ENCODE measurements at places on chromosomes 12 and 14. TPM values are rescaled to one million over a fixed set of nuclear protein-coding genes. Genes with fewer than 3 reads are reported as not detected.

DNA sequence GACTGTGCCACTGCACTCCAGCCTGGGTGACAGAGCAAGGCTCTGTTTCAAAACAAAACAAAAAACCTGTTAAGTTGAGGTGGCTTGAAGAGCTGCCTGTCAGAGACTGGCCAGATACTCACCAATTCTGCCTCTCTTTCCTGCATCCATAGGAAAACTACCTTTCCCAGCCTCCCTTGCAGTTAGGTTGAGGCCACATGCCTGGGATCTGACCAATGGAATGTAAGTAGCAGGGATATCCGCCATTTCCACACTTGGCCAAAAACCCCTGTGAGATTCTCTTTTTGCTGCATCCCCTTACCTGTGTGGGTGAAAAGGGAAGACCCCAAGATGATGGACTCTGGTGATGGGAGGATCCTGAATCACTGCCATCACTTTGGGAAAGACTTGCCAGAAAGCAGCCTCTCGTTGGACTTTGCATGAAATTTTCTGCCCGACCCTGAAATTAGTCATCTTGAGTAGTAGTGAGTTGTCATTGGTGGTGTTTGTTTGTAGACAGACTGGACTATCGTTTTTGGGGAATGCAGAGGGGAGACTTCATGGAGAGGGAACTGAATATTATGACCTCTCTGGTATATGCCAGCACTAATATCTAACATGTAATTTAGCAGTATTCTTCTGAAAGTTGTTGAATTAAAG, 14.0 kb downstream of the GPR68 start:
- peak overlapping the region; percentile 99 for H3K27ac ChIP-seq
- H3K4me3 ChIP-seq = peak overlapping the region; percentile 68
- no peaks in the 10 kb centered on the region for H3K27me3 ChIP-seq
- DNase-seq = peak; percentile 31
- H3K4me1 ChIP-seq = peaks cover 74% of the 10 kb centered on the region

DNA sequence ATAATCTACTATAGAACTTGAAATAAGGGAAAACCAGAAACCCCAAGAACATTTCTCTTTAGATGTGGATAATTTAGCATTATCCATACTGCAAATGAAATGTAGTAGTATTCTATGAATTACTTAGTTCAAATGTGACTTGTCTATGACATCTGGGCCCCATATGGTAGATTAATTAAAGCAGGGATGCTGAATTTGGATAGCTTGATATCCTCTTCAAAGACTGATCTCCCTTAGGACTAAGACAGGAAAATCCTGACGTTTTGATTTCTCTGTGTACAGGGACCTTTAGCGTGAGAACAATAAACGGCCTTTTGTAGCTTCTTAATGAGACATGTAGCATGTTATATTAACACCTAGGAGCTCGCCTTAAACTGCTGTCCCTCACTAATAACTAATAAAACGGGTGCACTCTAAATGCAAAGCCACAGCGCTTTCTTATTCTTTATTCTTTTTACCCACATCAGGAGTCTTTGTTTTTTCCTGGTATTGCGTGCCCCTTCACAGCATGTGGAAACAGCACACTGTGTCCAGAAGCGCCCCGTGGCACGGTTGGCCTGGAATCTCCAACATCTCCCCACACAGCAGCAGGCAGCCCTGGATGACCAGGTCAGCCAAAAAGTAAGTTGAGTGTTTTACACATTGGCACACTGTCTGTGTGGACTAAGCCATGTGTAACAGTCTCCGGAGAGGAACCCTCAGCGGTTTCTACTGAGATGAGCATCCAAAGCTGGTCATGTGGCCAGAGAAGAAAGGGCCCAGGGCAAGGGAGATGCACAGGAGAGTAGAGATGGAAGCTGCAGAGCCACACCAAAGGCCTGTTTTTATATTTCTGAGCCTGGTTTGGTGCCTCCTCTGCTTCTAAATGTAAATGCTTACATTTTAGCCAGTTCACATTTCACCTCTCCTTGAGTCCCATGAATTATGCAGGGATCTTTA, 93.1 kb downstream of the SRGAP1 start:
- H3K27ac ChIP-seq = no peak overlapping the region
- H3K4me1 ChIP-seq = no peaks in the 10 kb centered on the region
- no peaks in the 10 kb centered on the region for H3K36me3 ChIP-seq
- DNase-seq = no peak
- peaks cover 2% of the 10 kb centered on the region for H3K27me3 ChIP-seq

GRCh38 chr14:62706217-62706616, 339.0 kb downstream of the KCNH5 start:
- no peak overlapping the region for H3K27ac ChIP-seq
- H3K4me3 ChIP-seq = no peak overlapping the region
- no peaks in the 10 kb centered on the region for H3K27me3 ChIP-seq

Gene UBE2N
- 192 TPM for total RNA-seq

Gene SLC11A2
- total RNA-seq = 23.9 TPM

- H3K27me3 ChIP-seq = no peaks in the 10 kb centered on the region
- no peaks in the 10 kb centered on the region for H3K36me3 ChIP-seq
- H3K4me3 ChIP-seq = no peak overlapping the region
- peaks cover 4% of the 10 kb centered on the region for H3K4me1 ChIP-seq
- DNase-seq = no peak
- H3K27ac ChIP-seq = no peak overlapping the region
Observed at GRCh38 chr12:32125455-32126084, 18.9 kb downstream of the BICD1 start.

DNA sequence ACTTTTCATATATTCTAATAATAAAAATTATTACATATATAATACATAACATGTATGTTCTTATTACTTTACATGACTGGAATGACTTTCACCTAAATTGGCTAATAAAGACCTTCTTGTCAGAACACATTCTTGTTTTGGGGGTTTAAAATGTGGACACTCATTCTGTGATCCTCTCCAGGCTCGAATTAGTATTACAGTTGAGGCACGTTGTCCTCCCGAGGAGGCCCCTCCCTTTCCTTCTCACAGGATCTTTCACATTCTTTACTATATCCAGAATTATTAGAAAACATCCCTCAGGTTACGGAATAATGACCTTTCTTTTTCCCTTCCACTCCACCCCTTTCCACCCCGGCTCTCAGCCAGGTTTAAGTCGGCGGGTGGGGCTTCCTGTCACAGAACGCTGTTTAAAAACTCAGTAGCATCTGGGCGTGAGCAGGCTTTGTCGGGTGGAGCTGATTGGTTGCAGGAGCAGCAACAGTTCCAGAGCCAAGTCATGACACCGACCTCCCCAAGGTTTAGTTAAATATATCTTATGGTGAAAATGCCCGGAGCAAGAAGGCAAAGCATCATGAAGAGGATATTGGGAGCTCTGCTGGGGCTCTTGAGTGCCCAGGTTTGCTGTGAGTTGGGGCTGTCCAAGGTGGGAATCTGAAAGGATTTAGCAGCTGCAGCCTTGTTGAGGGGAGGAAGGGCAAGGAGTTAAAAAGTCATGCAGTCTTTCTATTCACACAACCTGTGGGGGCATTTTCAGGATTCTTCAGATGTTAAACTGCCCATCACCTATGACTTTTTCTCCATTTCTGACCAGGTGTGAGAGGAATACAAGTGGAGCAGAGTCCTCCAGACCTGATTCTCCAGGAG, 396.7 kb upstream of the OR4E1 start:
- H3K27me3 ChIP-seq = no peaks in the 10 kb centered on the region
- H3K4me3 ChIP-seq = peak overlapping the region; percentile 87
- H3K27ac ChIP-seq = peak overlapping the region; percentile 94
- DNase-seq = peak; percentile 74
- peaks cover 38% of the 10 kb centered on the region for H3K4me1 ChIP-seq
- no peaks in the 10 kb centered on the region for H3K36me3 ChIP-seq

DNA sequence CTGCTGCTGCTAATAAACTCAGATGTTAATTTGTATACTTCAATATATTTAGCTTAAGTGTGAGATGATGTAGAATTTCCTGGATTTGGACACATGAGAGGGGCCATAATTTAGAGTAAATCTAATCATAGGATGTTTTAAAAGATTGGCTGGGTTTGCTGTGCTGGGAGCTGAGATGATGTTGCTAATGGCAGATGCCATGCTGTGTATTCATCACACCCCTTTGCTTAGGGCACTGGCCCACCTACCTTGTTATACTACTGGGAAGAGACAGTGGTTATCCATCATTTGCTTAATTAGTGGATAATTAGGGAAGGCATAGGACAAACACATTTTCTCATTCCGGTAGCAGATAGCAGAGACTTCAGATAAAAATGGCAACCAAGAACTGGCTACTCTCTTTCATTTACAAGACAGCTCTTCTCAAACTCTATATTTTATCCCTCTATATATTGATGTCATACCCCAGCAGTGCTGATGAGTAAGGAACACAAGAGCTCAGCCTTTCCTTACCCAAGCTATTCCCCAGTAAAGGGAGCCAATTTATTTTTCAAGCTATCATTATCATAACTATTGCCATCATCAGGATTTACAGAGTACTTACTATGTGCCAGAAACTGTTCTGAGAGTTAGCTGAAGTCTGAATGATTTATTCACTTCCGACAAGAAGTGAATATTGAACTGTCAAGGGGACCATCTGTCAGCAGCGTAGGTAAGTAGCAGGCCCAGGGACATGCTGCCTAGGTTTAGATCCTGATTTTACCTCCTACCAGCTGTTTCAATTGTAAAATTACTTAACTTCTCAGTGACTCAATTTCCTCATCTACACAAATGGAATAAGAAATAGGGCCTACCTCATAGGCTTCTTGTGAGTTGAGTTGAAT, 204.6 kb upstream of the FLRT2 start:
- no peaks in the 10 kb centered on the region for H3K27me3 ChIP-seq
- no peak overlapping the region for H3K27ac ChIP-seq
- no peaks in the 10 kb centered on the region for H3K36me3 ChIP-seq
- no peak overlapping the region for H3K4me3 ChIP-seq

DNA sequence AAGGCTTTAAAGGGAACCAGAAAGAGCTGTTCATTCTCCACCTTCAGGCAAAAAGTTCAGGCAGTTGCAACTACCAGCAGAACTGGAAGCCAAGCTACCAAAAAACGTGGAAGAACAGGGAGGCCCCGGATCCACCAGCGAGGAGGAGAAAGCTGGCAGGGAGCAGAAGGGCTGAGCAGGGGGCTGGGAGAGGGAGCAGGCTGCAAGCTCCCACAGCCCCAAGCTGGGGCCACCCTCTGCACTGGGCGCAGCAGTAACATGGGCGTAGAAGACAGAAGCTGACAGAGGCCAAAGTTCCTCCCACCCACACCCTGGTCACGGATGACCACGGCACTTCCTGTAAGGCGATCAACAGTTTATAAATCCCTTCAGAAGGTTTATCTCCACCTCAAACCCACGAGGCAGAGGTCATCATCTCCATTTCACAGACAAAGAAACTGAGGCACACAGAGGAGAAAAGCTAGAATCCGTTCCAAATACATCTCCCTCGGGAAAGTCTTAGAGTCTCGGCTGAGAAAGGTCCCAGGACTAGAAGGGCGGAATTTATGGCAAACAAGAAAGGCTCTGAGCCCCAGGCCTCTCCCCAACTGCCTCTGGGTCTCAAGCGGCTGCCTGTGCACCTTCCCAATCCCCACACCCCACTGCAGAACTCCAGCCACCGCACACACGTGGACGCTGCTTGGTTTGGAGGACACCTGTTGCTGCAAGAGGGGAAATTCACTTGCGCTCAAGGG, 1.8 kb downstream of the CCDC85C start:
- DNase-seq = peak; percentile 69
- peaks cover 21% of the 10 kb centered on the region for H3K4me1 ChIP-seq
- H3K27ac ChIP-seq = no peak overlapping the region

GRCh38 chr14:77707355-77707723, 484 bp downstream of the ALKBH1 start:
- H3K4me1 ChIP-seq = peaks cover 33% of the 10 kb centered on the region
- peak overlapping the region; percentile 84 for H3K4me3 ChIP-seq
- peak; percentile 34 for DNase-seq
- no peaks in the 10 kb centered on the region for H3K27me3 ChIP-seq

- peaks cover under 1% of the 10 kb centered on the region for H3K4me1 ChIP-seq
- no peak for DNase-seq
- H3K4me3 ChIP-seq = no peak overlapping the region
- H3K36me3 ChIP-seq = peaks cover 3% of the 10 kb centered on the region
- peaks cover 2% of the 10 kb centered on the region for H3K27me3 ChIP-seq
Observed at GRCh38 chr12:124218243-124218560, 76.7 kb upstream of the RFLNA start.

Gene RGS6
- total RNA-seq = not detected

Gene KRT5
- not detected for total RNA-seq

- no peaks in the 10 kb centered on the region for H3K36me3 ChIP-seq
- no peak for DNase-seq
- H3K27me3 ChIP-seq = no peaks in the 10 kb centered on the region
- H3K4me3 ChIP-seq = no peak overlapping the region
Observed at GRCh38 chr14:27245947-27246346, 648.1 kb upstream of the NOVA1 start.

DNA sequence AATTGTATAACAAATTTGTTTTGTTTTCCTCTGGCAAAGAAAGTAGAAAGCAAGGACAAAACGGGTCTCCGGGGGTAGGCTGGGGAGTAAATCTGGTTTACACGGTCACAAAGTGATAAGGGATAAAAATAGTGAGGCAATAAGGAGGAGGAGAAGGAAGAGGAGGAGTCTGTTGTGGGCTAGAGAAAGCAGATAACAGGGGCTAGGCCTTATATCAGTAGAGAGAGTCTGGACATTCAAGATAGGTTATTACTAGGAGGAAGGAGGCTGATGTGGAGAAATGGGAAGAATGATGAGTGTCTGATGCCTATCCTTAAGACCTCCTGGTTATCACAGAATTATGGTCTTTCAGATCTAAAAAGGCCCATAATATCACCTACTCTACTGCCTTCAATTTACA, 83.2 kb upstream of the SSTR1 start:
- H3K4me1 ChIP-seq = peaks cover 13% of the 10 kb centered on the region
- H3K4me3 ChIP-seq = no peak overlapping the region
- H3K36me3 ChIP-seq = no peaks in the 10 kb centered on the region
- H3K27me3 ChIP-seq = no peaks in the 10 kb centered on the region
- DNase-seq = no peak
- no peak overlapping the region for H3K27ac ChIP-seq

DNA sequence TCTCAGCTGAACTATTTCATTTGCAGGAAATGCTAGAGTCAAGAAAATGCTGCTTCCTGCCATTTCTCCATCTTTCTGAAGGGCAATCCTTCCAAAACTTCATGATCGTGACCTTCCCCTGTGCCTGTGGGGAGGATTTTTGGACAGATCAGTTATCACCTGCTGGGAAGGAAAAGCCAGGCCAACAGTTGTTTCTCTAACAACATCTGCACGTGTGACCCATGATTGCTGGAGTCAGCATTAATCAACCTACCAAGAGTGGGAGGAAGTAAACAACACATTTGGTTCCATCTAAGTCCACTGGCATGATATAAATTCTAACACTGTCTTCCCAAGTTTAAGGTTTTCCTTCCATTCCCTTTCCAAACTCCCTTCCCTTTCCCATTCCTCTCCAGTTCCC, 172.7 kb downstream of the APAF1 start:
- H3K36me3 ChIP-seq = no peaks in the 10 kb centered on the region
- no peak overlapping the region for H3K27ac ChIP-seq
- H3K27me3 ChIP-seq = peaks cover 24% of the 10 kb centered on the region
- H3K4me3 ChIP-seq = no peak overlapping the region
- no peaks in the 10 kb centered on the region for H3K4me1 ChIP-seq

GRCh38 chr14:72557671-72558070, 336.2 kb downstream of the DPF3 start:
- no peak for DNase-seq
- H3K4me3 ChIP-seq = no peak overlapping the region
- no peak overlapping the region for H3K27ac ChIP-seq
- no peaks in the 10 kb centered on the region for H3K36me3 ChIP-seq
